ENCODE measurements at places on chromosomes 11 and 22.

- peak; percentile 92 for DNase-seq
These were observed 455.8 kb downstream of the MIAT start for GRCh38 chr22:27113211-27113635.

GRCh38 chr11:61627850-61628661, 47.2 kb upstream of the SYT7 start:
- peak; percentile 36 for DNase-seq

- no peak for DNase-seq
These were observed 643.6 kb downstream of the ETS1 start for GRCh38 chr11:127943763-127944162.

DNA sequence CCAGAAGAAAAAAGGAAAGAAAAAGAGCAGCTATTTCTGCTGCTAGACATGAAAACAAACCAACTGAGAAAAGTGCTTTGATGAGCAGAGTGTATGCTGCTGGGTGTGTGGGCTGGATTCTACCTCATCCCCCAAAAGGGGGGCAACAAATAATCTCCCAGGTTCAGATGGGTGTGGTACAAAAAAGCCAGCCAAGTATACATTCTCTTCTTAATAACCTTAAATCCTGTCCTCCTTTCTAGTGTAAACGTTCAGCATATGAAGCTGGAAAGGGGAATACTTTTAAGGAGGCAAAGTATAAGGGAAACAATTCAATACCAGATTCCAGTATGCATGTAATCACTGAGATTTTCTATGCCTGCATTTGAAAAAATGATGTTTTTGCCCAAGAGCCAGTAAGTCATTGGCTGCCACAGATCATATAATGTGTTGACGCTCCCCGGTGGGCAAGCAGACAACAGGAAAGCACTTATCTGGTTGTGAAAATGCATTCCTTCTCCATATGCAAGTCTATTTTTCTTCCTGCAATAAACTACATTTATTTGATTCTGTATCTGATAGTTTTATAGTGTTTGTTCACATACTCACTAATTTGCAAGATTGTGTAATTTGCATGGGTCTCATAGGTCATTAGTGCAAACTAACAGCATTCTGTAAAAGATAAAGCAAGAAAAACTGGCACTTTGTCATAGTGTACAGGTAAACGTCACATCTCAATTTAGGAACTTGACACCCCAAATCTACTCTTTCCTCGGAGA, 201.1 kb downstream of the CADM1 start:
- no peak for DNase-seq

- DNase-seq = no peak
These were observed 29.2 kb downstream of the RNF169 start for GRCh38 chr11:74777877-74778276.

DNA sequence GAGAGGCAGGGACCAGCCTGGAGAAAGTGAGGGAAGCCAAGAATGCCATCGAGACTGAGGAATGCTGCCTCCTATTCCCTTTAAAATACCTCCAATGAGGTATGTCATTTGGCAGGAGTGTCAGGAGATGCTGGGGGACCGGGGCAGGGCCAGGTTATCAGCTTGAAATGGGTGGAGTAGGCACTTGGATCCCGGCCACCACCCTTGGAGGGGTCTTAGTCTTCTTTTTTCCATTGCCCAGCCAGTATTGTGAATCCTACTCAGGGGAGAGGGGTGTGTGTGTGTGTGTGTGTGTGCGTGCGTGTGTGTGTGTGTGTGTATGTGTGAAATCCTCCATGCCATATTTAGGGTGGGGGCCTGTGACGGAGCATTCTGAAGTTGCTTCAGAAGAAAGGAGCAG, 116.2 kb downstream of the ZBTB16 start:
- no peak for DNase-seq

GRCh38 chr11:19225581-19225980, 15.2 kb downstream of the E2F8 start:
- no peak for DNase-seq

- no peak for DNase-seq
These were observed 52.4 kb upstream of the SHISAL1 start for GRCh38 chr22:44365191-44365590.

DNA sequence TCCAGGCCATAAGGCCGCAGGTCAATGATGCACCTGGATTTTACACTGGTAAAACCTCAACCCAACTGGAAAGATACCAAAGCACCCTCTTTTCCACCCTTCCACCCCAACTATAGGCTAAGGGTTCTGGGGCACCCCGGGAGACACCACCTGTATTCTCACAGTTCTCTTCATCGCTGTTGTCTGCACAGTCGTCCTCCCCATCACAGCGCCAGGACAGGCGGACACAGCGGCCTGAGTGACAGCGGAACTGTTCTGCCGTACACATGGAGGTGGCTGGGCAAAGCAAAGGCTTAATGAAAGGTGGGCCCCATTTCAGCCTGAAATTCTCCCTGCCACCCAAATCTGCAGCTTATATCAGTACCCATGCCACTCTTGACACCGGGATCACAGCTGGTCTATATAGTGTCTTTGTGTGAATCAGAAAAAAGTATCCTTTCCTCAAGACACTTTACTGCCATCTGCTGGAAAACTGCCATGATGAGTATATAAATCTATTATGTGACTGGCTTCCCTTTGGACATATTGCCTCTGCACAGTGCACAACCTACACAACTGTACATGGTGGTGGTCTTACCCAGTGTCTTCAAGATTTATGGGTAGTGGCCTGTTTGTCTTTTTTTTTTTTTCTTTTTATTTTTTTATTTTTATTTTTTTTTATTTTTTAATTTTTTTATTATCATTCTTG, 21.5 kb downstream of the LRP4 start:
- DNase-seq = no peak

GRCh38 chr22:45262195-45262930, 21.7 kb upstream of the KIAA0930 start:
- no peak for DNase-seq

DNA sequence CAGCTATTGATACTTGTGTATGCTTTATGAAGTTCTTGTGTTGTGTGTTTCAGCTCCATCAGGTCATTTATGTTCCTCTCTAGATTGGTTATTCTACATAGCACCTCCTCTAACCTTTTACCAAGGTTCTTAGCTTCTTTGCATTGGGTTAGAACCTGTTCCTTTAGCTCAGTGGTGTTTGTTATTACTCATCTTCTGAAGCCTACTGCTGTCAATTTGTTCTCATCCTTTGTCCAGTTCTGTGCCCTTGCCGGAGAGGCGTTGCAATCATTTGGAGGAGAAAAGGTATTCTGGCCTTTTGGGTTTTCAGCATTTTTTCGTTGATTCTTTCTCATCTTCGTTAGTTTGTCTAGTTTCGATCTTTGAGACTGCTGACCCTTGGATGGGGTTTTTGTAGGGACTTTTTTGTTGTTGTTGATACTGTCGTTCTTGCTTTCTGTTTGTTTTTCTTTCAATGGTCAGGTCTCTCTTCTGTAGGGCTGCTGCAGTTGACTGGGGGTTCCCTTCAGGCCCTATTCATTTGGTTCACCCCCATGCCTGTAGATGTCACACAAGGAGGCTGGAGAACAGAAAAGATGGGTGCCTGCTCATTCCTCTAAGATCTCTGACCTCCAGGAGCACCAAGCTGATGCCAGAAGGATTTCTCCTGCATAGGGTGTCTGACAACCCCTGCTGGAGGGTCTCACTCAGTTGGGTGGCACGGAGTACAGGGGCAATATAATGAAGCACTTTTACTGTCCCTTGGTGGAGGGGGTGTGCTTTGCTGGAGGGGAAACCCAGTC, 35.9 kb upstream of the MUC15 start:
- DNase-seq = no peak

GRCh38 chr11:17979770-17980371, 33.0 kb downstream of the SERGEF start:
- no peak for DNase-seq

- no peak for DNase-seq
These were observed 21.2 kb upstream of the TP53AIP1 start for GRCh38 chr11:128963744-128964325.

- DNase-seq = no peak
These were observed 80.8 kb downstream of the HORMAD2 start for GRCh38 chr22:30161051-30161469.

DNA sequence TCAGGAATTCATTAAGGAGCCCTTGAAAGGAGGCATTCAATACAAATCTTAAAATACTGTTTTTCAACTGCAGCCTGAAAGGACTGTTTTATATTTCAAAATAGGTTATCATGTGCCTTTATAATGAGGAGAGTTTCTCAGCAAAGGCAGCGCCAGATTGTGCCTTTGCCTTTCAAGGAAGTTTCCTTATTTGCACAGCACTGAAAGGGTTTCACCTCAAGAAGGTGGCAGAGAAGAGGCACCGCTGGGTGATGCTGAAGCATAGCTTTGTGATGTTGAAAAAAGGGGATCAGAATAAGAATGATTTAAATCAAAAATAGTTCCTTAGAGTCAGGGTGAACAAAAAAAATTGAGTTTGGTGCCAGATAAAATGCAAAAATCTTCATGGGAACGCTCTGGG, 601.0 kb upstream of the KIRREL3 start:
- no peak for DNase-seq

DNA sequence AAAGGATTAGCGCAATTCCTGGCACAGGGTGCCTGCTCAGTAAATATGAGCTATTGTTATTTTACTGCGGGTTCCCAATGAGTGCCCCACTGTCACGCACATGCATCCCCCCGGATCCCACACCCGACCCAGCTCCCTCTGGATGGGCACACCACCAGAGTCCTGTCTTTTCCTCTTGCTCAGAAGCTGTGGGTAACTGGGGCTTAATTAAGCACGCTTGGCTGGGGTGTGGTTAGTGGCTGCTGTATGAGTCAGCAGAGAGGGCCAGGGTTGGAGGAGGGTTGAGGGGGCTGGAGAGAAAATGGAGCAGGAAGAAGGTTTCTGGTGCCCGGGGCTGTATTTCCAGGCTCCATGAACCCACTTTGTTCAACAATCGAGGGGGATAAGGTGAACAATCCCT, 30.3 kb upstream of the NECTIN1 start:
- peak; percentile 68 for DNase-seq

- no peak for DNase-seq
These were observed 7.6 kb downstream of the TP53I11 start for GRCh38 chr11:44943118-44943517.

GRCh38 chr11:113110046-113110445, 148.8 kb downstream of the NCAM1 start:
- DNase-seq = no peak

DNA sequence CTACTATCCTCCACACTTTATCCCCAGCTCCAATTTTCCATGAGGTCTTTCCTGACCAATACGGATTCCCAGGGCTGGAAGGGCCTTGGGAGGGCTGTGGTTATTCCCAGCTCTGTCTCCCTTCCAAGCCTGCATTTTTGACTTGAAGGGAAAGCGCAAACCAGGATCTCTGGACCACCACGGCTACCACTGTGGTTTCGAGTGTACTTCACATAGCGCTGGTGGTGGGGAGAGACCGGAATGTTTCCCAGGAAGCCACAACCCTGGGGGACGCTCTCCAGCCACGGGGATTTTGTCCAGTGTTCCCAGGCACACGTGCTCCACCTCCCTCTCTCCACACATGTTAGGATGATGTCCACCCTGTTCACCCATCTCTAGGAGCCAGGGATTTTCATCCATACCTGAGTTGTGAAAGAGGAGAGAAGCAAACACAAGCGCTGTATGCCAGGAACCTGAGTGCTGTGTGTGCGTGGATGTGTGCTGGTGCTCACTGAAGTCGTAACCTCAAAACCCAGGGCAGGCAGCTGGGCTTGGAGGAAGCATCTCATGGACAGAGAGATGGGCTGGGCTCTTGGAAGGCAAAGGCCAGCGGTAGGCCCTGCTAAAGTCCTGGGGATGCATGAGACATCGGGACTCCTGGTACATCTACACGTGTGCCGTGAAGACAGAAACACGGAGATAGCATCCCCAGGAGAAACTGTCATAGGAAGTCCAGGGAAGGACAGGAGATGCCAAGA, 1.3 kb upstream of the NPTXR start:
- DNase-seq = peak; percentile 94

- DNase-seq = no peak
These were observed 354.0 kb upstream of the CCDC90B start for GRCh38 chr11:83639995-83640758.

GRCh38 chr11:118153516-118153915, 893 bp upstream of the SCN4B start:
- DNase-seq = no peak

DNA sequence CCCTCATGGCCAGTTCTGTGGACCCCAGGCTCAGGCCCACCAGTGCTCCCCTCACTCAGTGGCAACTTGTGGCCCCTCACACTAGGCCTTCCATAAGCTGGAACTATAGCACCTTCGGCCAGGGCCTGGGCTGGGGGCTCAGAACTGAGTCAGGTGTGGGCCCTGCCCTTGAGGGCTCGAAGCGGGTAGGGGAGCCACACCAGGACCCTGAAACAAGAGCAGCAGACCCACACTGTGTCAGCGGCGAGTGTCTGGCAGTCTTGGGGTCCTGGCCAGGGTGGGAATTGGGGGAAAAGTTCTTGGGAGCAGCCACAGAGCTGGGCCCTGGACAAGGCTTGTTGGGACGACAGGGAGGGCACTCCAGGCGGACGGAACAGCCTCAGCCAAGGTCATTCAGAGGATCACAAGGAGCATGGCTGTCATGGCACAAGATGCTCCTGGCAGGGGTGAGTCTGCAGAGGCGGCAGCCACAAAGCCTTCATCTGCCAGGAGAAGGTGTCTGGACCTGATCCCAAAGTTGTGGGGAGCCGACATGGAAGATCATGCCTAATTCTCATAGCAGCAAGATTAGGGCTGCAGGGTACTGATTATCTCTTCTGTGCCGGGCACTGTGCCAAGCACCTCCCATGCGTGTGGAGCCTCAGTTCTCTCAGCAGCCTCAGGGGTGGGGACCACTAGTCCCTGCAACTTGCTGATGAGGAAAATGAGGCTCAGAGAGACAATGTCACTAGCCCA, 50.7 kb downstream of the SHISAL1 start:
- no peak for DNase-seq

DNA sequence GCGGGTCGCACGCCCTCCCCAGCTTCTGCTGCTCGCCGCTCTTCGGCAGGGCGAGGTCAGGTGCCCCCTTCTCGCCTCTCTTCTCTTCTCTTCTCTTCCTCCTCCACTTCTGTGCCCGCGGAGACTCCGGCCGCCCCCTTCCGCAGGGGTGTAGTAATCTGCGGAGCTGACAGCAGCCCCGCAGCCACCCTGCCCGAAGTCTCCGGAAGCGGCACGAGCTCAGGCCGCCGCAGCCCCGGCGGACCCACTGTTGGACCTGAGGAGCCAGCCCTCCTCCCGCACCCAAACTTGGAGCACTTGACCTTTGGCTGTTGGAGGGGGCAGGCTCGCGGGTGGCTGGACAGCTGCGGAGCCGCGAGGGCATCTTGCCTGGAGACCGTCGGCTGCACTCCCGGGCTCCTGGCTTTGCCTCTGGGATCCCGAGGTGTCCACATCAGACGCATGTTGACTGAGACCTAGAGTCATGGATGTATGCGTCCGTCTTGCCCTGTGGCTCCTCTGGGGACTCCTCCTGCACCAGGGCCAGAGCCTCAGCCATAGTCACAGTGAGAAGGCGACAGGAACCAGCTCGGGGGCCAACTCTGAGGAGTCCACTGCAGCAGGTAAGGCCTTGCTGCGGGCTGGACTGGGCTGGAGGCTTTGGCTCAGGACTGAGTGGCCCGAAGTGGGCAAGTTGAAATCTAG, 486 bp downstream of the STIM1 start:
- no peak for DNase-seq

DNA sequence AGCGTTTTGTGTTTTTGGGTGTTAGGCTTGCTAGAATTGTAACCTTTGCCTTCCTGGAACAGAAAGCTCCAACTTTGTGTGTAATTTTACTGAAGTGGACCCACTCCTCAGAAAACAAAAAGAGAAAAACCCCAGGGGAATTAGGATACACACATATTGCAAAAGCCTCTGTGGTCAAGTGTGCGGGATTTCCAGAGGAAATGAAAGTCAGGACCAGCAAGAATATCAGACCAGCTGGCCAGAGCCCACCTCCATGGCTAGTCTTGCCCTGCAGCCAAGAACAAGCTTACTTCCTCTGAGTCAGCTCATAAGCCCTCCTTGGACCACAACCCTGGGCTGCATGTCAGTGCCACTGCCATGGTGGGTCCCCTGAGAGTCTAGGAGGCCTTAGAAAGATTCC, 37.0 kb upstream of the FTH1 start:
- peak; percentile 83 for DNase-seq
